ENCODE measurements at places on chromosomes 2 and 18.

DNA sequence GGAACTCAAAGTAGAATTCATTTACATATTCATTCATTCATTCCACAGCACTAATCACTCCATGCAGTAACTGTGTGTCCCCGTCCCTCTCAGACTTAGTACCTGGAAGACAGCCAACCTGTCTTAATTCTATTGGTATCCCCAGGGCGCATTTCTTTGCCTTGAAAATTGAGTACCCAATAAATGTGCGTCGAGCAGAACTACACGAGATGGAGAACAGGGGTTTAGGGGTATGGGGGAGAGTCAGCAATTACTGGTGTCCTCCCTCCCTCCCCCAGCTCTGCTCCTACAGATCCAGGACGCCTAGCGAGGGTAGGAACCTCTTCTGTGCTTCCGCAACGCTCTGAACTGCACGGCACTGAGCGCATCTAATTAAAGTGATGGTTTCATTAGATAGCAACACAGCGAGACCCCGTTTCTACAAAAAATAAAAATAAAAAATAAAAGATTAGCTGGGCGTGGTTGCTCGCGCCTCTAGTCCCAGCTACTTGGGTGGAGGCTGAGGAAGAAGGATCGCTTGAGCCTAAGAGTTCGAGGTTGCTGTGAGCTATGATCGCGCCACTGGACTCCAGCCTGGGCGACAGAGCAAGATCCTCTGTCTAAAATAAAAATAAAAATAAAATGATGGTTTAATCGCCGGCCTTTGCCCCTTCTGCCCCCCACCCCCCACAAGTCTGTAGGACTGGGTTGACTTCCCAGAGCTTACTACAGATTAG, 614 bp upstream of the FKBP1B start:
- peak; percentile 37 for DNase-seq

GRCh38 chr2:70959851-70960832, 18.3 kb upstream of the ANKRD53 start:
- no peak for DNase-seq

- no peak for DNase-seq
Measured at GRCh38 chr2:194260185-194260584, 1396.8 kb upstream of the SLC39A10 start.

DNA sequence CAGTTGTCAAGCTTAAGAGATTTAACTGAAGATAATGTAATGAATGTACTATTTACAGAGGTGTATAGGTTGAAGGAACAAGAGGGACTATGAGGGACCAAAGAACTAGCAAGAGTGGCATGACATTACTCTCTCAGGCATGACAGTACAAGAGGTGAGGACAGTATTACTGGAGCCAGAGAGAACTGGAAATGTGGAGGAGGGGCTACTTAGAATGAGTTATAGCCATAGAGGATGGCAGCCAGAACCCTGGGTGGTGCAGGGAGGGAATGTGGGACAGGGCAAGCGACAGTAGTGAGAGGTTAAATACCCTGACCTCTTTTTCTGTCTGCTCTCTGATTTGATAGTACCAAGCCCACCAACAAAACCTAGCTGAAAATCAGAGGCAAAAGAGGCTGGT, 122.6 kb upstream of the UGP2 start:
- DNase-seq: no peak

DNA sequence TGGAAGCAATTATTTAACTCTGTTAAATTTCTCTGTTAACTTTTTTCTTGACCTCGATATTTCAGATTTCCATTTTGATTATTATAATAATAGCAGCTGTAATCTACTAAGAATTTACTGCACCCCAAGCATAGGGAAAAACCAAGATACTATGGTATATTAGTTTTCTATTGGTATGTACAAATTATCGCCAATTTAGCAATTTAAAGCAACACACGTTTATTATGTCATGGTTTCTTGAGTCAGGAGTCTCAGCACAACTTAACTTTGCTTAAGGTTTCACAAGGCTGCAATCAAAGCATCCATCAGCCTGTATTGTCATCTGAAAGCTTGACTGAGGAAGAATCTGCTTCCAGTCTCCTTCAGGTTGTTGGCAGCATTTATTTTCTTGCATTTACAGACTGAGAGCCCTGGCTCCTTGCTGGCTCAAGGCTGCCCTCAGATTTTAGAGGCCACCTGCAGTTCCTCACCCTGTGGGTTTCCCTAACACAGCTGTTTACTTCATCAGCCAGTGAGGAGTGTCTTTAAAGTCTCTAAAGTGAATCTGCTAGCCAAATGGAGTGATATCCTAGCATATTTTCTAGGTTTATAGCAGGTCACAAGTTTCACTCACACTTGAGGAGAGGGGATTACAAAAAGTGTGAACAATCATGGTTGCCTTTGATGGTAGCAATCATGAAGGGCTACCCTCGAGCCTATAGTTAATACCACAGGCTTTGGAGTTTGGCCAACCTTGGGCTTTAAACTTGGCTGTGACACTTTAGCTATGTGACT, 4.4 kb upstream of the VPS54 start:
- no peak for DNase-seq

Data from M059J (cell line).